ENCODE measurements at places on chromosomes 4 and X.

DNA sequence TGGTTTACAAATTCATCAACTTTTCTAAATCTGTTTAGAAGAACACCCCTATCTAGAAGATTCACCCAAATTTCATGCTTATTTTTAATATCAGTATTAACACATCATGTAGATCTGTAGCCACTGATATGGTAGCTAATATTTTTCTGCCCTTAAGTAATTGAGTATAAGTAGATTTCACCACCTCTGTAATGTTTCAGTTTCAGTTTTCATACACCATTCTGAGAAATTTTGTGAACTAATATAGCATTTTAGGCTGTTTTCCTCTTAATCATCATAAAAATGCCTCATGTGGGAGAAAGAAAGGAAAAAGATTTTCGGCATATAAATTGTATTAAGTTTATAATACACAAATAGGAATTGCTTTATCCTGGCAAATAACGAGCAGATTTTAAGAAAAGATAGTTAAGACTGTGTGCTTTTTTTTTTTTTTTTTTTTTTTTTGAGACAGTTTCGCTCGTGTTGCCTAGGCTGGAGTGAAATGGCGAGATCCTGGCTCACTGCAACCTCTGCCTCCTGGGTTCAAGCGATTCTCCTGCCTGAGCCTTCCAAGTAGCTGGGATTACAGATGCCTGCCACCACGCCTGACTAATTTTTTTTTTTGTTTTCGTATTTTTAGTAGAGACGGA, 21.4 kb upstream of the RBPJ start:
- DNase-seq, result no peak

DNA sequence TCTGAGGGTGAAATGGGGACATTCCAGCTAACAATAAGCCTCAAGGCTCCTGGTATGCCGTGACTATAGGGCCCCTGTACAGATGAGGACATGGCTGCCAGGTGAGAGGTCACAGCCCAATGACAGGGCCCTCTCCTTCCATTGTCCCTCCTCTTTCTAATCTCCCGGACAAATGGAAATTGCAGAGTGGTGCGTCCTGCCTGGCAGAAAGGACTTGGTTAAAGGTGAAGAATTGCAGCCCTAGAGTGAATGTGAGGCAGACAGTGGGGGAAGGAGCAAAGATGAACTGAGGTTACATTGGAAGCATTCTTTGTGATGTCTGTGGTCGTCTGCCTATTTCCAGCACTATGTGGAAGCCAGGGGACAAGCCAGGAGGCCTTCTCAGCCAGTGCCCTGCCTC, 6.7 kb upstream of the UCP1 start:
- DNase-seq, result no peak

- no peak for DNase-seq
Measured at GRCh38 chrX:38563030-38563429, 1.7 kb downstream of the TSPAN7 start.

GRCh38 chr4:179165862-179166261, 1723.6 kb upstream of the AGA start:
- DNase-seq, result no peak

- no peak for DNase-seq
Measured at GRCh38 chr4:123606946-123607542, 210.4 kb downstream of the SPRY1 start.

DNA sequence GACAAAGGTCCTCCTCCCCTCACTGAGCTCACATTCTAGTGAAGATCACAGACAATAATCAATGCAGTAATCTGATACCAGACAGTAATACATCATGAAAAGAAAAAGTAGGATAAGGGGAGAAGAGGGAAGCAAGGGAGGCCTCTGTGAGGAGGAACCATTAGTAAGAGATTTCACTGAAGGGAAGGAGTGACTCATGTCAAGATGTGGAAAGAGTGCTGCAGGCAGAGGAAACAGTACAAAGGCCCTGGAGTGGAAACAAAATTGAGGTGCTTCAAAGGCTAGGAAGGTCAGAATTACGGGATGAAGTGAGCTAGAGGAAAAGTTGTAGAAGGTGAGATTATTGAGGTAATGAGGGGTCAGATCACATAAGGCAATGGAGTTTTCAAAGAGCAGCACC, 38.1 kb downstream of the LAMTOR3 start:
- DNase-seq, result no peak

DNA sequence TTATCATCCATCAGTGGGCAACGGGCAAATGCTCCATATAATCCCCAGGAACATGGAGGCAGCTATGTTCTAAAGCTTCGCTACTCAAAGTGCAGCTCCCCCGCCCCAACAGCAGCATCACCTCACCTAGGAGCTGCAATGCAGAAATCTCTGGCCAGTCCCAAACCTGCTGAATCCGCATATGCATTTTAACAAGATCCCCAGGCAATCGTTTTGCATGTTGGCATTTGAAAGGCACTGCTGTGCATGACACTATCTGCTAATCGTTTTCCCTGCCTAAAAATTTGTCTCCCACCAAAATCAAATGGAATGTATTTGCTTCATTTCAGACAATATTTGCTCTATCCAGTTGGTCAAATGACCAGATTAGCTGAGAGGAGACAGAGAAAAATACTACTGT, 15.2 kb downstream of the ADGRG2 start:
- no peak for DNase-seq

DNA sequence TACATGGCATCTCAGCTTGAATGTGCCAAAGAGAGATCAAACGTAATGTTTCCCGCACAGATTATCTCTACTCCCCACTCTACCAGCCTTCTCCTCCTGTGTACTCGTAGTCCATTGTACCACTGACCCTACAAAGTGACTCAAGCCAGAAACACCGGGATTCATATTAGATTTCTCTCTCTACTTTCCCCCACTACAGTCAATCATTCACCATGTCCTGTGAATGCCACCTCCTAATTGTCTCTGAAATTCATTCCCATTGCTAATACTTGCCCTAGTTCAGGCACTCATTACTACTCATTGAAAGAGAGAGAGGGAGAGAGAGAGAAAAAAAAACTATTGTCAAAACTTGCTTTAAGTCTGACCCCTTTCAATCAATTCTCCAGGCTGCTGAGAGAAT, 78.2 kb upstream of the LHFPL1 start:
- no peak for DNase-seq

GRCh38 chrX:119069128-119069527, 3.7 kb upstream of the CT47C1 start:
- no peak for DNase-seq

DNA sequence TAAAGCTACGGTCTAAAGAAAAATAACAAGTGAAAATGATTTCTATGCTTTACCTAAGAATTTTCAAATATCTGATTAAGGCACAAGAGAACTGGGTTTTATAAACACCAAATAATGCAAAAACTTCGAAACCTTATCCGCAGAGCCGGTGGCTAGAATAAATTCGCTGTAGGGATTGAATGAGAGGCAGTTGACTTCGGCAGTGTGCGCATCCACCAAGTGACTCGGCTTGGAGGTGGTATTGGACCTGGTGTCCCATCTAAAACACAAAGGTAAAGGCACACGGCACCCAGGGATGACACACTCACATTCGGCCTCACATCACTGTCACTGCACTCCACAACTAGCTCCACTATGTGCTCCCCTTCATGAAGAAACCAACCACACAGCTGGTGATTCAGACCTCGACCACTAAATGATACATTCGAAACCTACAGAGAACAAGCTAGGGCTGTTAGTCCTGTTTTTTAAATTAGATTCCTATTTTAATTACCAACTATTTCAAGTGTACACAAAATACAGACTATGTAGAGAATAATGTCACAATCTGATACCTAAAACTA, 17.5 kb downstream of the RBBP7 start:
- DNase-seq, result no peak

GRCh38 chrX:134753718-134754008, 95.4 kb upstream of the PLAC1 start:
- DNase-seq, result peak; percentile 19

DNA sequence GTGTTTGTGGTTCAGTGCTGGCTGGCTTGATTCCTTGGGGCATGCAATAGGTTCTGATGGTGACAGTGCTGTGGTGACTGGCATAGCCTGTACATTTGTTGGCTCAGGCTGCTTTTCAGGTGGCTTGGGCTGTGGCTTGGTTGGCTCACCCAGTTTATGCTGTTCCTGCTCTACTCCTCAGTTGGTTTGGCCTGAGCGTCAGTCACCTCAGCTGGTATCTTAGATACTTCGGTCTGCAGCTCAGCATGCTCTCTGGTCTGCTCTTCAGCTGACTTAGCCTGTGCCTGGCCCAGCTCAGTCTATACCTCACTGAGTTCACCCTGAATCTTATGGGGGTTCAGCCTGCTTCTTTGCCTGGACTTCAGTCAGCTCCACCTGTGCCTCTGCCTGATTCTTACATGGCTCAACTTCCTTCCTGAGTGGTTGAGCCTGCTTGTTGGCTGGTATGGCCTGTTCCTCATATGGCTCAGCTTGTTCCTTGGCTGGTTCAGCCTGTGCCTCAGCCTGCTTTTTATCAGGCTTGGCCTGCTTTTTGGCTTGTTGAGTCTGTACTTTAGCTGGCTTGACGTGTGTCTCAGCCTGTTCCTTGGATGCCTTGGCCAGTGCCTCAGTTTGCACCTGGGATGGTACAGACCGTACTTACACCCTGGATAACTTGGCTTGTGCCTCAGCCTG, 170.6 kb downstream of the MSN start:
- DNase-seq, result no peak

GRCh38 chrX:110699109-110699508, 96.5 kb downstream of the CHRDL1 start:
- DNase-seq, result no peak

- peak; percentile 59 for DNase-seq
Measured at GRCh38 chrX:5876984-5877596, 351.6 kb downstream of the NLGN4X start.

DNA sequence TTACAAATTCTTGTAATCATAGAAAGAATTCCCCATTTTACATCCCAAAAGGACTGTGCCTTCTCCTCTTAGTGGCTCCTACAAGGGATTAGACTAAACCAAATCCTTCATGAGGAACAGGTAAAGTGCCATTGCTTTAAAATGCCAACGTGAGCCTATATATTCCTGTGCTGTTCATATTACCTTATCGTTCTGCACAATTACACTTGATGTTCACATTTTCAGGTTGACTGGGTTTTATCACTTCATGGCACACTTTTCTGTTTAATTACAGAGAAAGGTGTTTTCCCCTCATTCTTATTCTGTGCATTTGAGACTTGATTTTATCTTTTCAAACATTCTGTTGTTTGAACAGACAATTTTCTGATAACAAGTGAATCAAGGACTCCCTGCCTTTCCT, 645.6 kb upstream of the FTHL17 start:
- DNase-seq, result no peak

GRCh38 chrX:3516051-3516541, 169.6 kb upstream of the MXRA5 start:
- no peak for DNase-seq

GRCh38 chr4:25144870-25145481, 15.3 kb downstream of the SEPSECS start:
- peak; percentile 79 for DNase-seq

GRCh38 chr4:14837860-14838259, 164.4 kb upstream of the CPEB2 start:
- no peak for DNase-seq

GRCh38 chr4:166498546-166498945, 625.5 kb downstream of the TLL1 start:
- no peak for DNase-seq

GRCh38 chr4:152673489-152673888, 6.3 kb downstream of the TMEM154 start:
- no peak for DNase-seq

DNA sequence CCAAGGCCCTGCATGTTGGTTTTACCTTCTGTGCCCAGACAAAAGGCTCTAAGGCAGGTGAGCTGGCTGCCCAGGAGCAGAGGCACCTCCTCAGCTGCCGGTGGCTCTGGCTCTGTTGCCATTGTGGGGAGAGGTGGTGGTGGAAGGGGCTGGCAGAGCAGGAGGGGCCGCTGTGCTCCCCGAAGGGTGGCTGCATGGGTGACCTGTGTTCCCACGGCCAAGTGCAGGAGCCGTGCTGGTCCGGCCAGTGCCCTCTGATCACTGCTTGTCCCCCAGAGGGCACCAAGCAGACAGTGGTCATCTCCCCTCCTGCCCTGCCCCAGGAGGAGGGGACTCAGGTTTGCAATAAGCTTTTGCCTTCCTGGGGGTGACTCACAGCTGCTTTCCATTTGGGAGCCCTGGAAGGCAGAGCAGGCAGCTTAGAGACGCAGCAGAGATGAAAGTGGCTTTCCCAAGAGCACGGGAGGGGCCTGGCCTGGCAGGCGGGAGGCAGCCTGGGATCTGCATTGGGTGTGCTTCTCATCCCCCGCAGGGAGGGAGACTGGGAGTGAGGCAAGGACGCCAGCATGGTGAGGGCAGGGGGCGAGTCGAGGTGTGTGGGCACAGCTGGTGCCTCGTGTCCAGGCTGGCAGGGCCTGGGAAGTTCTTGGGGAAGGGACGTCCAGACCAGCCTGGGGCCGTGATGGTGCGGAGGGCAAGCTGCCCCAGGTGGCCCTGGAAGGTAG, 28.7 kb downstream of the DOK7 start:
- DNase-seq, result peak; percentile 14

GRCh38 chrX:130770615-130771014, 132.4 kb downstream of the ENOX2 start:
- DNase-seq, result no peak

- DNase-seq, result peak; percentile 55
Measured at GRCh38 chrX:20067709-20068561, 48.8 kb downstream of the MAP7D2 start.

DNA sequence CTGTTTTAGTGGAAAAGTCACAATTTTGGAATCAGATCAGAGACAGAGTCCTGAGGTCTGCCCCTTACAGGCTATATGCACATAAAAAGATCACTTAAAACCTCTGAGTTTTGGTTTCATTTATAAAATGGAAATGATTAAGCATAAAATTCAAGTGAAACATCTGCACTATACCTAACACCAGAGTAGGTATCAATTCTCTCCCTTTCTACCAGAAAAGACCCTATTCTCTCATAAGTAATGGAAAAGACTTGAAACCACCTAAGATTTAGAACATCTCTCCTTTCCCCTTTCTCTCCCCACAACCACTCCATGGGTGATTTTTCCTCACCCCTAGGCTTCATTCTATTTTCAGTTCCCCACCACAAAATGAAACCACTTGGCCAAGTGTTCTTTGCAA, 907 bp downstream of the LHFPL1 start:
- DNase-seq, result no peak

DNA sequence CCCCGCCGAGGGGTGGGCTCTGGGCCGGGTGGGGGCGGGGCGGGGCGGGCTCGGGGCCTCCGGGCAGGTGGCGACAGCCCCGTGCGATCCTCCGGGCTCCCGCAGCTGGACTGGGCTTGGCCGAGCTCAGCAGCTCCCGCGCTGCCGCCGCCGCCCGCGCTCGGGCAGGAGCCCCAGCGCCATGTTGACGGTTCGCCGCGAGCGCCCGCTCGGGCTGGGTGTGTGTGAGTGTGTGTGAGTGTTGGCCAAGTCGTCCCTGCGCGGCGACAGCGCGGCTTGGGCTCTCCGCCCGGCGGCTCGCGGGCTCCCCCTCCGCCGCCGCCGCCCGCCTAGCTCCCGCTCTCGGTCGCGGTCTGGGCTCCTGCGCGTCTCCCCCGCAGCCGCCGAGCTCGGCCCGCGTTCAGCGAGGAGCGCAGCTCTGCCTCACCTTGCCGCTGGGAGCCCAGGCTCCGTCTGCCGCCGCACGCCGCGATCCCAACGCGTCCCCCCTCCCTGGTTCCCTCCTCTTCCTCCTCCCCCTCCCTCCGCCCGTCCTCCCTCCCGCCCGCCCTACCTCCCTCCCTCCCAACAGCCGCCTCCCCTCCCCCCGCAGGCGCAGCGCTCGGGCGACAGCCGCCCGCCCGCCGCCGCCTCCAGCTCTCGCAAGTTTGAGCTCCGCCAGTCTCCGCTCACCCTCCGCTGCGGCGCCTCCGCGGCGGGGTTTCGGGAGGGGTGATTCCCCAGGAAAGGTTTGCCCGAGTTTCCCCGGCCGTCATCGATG, at the start of gene BCOR:
Gene BCOR, minus strand, starts transcription at position 455 of the 760 bp plus-strand sequence. CDS start 20,029 bp downstream, outside the sequence.
- DNase-seq, result peak; percentile 84
